ENCODE measurements at places on chromosomes 6 and 20. TPM values are rescaled to one million over a fixed set of nuclear protein-coding genes. Genes with fewer than 3 reads are reported as not detected.
A peak's percentile ranks its signal among the peaks of the same experiment; 100 is the strongest.

- no peak for DNase-seq
Measured at GRCh38 chr6:99512033-99512432, 3.2 kb downstream of the USP45 start.

DNA sequence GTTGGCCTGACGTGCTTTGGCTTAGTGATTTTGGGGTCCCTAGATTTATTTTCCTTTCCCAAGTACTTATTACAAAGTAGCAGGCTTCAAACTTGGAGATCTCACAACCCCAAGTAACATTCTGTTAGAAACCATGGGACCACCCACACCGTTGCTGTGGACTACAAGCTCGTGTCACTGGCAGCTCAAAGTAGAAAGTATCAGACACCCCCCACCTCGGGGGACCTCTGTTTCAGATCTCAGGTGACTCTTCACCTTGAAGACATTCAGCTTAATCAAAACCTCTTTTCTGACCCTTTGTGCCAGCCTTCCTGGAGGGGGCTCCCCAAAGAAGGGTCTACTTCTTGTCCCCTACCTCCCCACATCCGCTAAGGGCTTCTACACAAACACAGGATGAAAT lies 15.7 kb upstream of the MYT1 start:
- DNase-seq: no peak

Gene MEP1A
- 15.6 TPM for total RNA-seq

- DNase-seq: no peak
Measured at GRCh38 chr6:114304304-114304887, 38.4 kb downstream of the HS3ST5 start.

DNA sequence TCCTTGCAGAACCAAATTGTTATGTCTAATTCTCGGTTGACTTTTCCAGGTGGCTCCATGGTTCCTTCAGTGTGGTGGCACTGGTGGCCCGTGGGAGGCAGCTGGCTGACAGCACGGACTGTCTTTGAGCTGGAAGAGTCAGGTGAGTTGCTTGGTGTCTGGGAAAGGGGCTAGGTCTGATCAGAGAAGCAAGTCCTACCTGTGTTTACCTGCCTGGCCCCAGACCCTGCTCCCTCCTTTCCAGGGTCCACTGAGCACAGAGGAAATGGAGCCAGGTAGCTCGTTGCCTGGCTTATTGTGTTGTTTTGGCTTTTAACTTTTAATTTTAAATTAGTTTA lies 111.8 kb downstream of the BANF2 start:
- no peak for DNase-seq

DNA sequence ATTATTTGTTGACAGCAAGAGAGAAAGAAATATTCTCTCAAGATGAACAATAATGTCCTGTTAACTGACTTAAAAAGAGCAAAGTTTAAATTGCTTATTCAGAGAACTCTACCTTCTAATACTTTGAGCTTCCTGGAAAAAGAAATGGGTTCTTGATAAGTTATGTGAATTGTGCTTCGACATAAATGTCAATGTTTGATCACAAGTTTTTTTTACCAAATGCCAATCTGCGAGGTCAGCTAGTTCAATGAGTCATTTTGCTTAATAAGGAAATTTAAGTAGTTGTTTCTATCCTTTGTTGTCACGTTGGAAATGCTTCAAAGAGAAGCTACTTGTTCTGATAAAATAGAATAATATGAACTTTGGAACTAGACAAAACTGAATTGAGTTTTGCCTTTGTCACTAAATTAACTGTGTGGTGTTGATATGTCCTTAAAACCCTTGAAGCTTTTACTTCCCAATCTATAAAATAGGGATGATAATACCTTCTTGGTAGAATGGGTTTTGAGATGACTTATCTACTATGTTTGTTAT lies 642.1 kb upstream of the FLRT3 start:
- peak; percentile 64 for DNase-seq

DNA sequence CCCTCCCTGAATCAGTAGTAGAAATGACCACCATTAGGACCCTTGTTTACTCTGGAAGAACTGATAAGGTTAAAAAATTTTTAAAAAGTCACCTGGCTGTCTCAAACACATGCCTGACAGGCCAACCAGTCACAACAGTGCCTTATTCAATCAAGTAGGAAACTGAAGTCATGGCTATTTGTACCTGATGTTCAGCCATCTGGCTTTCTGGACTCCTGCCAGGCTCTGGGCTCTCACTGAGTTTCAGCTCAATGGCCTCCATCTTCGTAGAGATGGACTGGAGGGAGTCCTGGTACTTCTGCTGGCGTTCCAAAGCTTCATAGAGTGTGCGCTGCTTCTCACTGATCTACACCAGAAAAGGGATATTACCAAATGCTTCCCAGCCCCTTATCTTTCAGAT lies 343.8 kb downstream of the SYNE1 start:
- peak; percentile 52 for DNase-seq

All from stomach (tissue), 19 donors.